ENCODE measurements at places on chromosomes 12 and 14. TPM values are rescaled to one million over a fixed set of nuclear protein-coding genes. Genes with fewer than 3 reads are reported as not detected.

Gene SLC4A8
- 1.2 TPM for polyA plus RNA-seq

Gene RNFT2
- polyA plus RNA-seq = 2.1 TPM

Gene C12orf54
- polyA plus RNA-seq = 0.51 TPM

Gene CAPS2
- 3.3 TPM for polyA plus RNA-seq
